Aorta (tissue), 5 donors: ENCODE measurements at places on chromosomes 2 and 18.
A peak's percentile ranks its signal among the peaks of the same experiment; 100 is the strongest.

GRCh38 chr2:182080493-182080892 lies 94.8 kb downstream of the PPP1R1C start:
- DNase-seq: no peak

DNA sequence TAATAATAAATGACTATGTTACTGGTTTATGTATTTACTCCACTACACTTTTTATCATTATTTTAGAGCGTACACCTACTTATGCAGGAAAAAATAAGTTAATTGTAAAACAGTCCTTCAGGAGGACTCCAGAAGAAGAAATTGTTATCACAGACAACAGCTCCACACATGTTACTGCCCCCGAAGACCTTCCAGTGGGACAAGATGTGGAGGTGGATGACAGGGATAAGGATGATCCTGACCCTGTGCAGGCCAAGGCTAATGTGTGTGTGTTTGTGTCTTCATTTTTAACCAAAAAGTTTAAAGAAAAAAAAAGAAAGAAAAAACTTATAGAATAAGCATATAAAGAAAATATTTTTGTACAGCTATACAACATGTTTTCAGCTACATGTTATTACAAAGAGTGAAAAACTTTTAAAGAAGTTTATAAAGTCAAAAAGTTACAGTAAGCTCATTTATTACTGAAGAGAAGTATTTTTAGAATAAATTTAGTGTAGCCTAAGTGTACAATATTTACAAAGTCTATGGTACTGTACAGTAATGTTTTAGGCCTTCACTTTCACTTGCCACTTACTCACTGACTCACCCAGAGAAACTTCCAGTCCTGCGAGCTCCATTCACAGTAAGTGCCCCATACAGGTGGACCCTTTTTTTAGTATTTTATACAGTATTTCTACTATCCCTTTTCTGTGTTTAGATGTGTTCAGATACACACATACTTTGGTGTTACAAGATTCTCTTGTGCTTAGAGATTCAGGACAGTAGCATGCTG lies 7.5 kb downstream of the TGFBRAP1 start:
- DNase-seq: no peak

DNA sequence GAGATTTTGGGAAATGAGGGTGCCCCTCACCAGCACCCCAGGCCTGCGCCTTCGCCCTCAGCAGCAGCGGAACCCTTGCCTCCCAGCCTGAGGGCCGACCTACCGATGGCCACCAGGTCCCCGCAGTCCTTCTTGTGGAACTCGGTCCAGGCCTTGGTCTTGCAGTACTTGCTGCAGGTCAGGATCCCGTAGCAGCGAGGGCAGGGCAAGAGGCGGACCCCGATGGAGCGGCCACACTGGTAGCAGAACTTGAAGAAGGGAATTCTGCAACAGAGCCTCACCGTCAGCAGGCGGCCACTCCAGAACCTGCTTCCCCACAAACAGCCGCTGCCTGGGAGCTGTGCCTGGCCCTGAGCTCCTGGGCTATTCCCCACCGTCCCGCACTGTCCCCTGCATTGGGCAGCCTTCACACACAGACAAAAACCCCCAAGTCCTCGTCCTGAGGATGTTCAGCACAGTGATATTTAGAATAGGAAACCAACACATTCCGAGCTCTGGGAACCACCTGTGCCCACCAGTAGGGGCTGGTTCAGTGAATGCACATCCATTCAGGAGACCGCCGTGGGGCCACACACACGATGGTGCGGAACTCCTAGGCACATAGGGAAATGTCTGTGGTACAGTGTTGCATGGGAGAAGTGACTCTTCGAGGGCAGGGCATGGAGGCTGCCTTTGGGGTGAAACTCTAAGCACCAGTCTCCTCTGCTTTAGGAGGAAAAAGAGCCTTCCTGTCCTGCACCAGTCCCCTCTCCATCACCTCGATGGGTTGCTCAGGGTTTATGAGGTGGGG lies 45.6 kb downstream of the GPC1 start:
- peak; percentile 60 for DNase-seq

DNA sequence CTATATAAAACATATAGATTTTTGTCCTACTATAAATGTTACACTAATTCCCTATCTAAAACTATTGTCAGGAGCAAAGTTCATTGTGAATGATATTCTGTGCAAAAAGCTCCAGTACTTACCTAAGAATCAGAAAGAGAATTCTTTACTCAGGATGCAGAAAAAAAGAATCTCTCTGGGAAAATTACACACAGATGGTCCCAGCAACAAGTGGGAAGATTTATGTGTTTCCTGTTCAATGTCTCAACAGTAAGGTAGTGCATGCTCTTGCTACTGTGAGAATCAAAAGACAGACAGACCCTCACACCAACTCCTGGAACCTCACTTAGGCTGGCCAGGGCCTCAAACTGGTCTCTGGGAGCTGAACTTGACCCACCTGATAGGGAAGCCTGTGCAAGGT lies 11.2 kb upstream of the NAPG start:
- no peak for DNase-seq

DNA sequence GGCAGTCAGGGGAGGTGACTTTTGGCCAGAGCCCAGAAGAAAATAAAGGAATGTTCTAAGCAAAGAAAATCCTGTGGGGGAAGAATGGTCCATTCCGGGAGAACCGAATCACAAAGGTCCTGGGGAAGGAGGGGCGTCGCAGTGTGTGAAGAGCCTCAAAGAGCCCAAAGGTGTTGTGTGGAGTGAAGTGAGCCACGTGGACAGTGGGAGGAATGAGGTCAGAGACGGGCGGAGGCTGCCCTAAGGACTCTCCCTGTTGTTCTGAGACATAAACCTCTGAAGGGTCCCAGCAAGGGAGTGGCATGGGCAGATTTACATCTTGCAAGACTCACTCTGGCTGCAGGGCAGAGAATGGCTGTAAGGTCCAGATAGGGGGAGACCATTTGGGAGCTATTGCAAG lies 91.3 kb upstream of the SEC11C start:
- DNase-seq: no peak

DNA sequence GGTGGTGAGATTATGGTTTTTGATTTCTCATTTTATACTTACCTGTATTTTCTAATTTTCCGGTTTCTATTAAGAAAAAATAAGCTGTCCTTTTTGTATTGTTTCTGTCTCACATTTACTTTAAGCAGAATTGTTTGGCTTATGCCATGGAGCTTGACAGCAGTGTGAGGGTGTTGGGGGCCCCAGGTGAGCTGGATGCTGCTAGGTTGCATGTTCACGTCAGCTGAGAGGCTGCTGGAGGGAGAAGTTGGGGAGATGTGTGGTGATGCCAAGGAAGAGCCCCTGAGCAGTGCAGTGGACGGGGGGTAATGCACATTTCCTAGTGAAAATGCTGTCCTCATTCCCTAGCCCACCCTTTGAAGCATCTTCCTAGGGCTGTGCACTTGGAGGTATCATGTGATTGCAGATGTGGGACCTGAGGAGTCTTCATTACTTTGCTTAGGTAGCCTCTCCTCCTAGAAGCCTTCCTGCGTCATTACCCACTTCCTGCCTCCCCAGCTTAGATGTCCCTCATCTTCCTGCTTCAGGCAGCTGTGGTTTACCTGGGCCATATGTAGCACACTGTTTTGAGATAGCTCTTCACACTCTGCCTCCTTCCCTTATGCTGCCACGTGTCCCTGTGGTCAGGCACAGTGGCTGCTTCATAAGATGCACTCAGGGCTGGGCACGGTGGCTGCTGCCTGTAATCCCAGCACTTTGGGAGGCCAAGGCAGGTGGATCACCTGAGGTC lies 16.2 kb downstream of the ATG16L1 start:
- no peak for DNase-seq

DNA sequence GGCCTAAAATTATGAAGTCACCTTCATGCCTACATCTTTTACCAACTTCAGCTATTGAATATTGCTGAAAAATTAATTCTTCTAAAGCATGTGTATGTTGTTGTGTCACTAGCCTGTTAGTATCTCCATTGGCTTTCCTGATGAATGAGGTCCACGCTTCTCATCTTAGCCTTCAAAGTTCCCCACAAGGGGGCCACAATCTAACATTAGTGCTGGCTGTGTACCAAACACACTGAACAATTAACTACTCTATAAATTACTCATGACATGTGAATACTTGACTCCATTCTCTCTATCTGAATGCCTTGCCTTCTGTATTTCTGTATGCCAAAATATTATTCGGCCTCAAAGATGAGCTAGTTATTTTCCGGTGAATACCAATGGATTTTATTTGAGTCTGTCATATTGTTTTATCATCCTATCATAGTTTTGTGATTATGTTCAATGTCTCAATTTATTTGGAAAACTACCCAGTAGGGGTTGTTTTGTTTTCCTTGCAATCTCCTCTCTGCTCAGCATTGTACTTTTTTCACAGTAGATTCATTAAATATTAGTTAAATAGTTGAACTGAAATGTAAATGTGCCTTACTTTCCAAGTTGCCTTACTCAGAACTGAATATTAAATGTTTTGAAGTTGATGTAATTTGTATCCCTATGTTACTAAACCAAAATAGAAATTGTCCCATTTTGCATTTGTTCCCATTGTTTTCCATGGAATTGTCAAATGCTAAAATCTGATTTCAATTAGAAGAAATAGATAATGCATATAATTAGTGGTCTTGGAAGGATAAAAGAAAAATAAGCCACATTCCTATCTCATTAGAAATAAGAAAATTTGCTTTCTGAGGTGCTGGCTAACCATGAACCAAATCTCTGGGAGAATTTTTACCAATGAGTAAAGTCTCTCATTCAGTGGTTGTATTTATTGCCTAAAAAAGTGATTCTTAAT lies 208.4 kb upstream of the COL3A1 start:
- no peak for DNase-seq
